ENCODE measurements at places on chromosomes 7 and 10.

DNA sequence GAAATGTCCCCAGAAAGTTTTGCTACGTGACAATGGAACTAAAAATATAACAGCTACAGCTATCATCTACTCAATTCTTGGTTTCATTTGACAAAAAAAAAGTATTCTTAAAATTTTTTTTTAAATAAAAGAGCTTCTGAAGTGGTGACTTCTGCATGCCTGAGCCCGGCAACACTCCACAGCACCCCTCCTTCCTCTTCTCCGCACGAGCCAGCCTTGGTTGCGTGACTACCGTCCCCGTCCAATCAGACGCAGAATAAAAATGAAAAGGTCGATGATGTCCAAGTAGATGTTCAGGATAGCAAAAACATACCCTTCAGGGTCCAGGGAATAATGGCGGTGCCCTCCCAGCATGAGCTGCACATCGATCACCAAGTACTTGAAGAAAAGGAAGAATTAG lies 34.5 kb upstream of the GATAD1 start:
- DNase-seq: no peak

DNA sequence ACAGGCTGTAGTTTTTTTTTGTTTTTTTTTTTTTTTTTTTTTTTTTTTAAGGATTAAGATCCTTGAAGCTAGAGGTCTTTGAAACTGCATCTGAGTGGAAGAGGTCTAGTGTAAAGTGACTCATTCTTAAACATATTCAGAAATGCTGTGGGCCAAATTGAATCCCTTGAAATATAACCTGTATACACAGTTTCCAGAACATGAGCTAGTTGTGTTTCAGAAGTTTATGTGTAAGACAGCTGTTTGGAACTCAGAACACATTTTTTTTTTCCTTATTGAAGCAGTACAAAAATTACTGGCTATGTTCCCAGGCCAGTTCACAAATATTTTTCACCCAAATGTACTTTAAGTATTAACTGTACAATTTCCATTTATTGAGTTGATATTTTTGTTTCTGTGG lies 67.9 kb downstream of the PPP1R9A start:
- DNase-seq: peak; percentile 6

DNA sequence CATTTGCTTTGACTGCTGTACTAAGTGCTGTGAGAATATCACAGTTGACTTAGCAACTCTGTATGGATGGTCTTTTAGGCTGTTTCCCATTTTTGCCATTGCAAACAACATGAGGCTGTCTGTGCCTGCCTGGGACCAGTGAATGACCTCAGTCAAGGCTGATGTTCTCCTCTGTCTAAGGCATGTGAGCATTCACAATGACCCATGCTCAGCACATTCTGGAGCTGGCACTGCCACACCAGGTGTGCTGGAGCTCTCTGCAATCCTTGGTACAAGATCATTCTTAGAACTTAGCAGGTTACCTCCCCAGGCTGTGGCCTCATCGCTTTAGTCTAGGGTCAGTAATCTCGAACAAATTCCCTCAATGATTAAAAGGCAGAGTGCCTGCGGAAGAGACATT lies 61.9 kb downstream of the SH3PXD2A start:
- DNase-seq: no peak

GRCh38 chr7:16561943-16562342 lies 35.3 kb downstream of the LRRC72 start:
- DNase-seq: no peak

GRCh38 chr7:103343332-103343731 lies 1.2 kb downstream of the DNAJC2 start:
- DNase-seq: no peak

DNA sequence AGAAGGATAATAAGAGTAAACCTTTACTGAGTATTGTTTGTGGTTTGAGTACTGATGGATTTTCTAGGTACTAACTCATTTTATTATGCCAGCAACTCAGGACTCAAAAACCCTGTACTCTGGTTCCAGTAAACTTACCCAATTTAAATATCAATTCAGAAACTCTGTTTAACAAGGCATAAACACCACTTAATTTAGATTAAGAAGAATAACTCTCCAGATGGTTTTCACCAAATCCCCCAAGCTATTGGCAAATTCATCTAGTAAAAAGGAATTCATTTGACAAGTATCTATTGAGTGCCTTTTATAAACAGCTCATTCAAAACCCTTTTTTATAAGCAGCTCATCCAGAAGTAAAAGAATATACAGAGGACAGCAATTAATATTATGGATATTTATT lies 572.4 kb downstream of the PHTF2 start:
- no peak for DNase-seq

DNA sequence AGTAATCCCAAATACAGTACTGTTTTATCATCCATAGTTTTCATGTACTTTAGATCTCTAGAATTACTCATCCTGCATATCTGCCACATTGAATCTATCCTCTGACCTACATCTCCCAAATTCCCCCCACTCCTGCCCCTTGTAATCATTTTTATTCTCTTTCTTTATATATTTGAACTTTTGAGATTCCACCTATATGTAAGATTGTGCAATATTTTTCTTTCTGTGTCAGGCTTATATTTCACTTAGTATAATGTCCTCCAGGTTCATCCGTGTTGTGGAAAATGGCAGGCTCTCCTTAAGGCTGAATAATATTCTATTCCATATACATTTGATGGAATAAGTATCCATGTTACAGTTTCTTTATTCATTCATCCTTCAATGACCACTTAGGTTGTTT lies 640.4 kb downstream of the POM121L12 start:
- no peak for DNase-seq

GRCh38 chr7:150324373-150324961 lies 1.1 kb upstream of the ACTR3C start:
- no peak for DNase-seq

DNA sequence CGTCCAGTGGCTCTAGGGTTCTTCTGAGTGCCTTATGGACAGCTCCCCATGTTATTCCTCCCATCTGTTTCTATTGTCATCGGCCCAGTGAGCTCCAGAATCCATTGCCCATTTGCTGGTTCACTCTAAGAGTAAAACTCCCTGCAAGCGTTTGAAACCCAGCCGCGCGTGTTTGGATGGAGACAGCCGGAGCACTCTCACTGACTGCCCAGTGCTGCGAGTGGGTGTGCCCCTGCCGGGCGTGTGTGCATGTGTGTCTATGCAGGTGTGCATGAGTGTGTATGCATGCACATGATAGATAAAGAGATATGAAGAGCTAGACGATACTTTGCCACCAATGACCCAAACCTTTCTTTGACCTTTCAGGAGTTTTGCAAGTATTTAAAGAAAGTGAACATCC lies 347.2 kb upstream of the MKI67 start:
- DNase-seq: no peak

GRCh38 chr10:88879534-88880281 lies at the start of gene STAMBPL1:
STAMBPL1 (plus strand) TSS chr10:88880245; CDS start chr10:88901709, 21,464 bp downstream.
- peak; percentile 62 for DNase-seq

- no peak for DNase-seq
Measured at GRCh38 chr10:37436357-37436756, 311.0 kb downstream of the ANKRD30A start.

DNA sequence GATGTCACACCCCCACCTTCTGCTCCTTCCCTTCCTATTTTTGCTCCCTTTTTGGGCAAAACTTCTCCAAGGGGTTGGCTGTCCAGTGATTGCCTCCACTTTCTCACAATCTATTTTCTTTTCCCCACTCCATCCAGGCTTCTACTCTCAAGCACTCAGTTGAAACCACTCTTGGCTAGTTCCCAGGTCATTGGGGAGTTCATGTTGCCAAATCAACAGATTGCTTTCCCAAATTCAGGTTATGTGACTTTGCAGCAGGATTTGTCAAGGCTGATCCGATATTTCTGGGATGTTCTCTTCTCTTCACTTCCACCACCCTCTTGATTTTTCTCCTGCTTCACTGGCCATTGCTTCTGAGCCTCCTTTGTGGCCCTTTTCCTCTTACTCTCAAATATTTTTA lies 258.7 kb upstream of the SLC26A5 start:
- DNase-seq: no peak

GRCh38 chr7:5314864-5315263 lies 32.1 kb downstream of the SLC29A4 start:
- no peak for DNase-seq

GRCh38 chr10:126671402-126671975 lies 996 bp upstream of the C10orf90 start:
- no peak for DNase-seq

DNA sequence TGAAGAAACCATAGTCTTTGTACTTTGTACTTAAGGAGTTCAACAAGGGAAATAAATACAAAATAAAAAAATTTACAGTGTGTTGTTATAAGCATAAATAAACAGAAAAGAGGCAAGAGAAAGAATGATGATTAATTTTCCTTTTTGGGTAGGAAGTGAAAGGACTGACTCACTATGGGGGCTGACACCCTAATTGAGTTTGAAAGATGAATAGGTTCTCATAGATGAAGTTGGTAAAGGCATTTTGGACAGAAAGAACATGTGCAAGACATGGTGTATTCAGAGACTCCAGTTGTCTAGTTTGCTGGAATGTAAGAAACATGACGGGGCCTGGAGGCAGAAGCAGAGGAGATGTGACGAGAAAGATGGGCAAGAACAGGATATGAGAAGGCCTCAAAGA lies 83.7 kb downstream of the VPS50 start:
- DNase-seq: peak; percentile 38

DNA sequence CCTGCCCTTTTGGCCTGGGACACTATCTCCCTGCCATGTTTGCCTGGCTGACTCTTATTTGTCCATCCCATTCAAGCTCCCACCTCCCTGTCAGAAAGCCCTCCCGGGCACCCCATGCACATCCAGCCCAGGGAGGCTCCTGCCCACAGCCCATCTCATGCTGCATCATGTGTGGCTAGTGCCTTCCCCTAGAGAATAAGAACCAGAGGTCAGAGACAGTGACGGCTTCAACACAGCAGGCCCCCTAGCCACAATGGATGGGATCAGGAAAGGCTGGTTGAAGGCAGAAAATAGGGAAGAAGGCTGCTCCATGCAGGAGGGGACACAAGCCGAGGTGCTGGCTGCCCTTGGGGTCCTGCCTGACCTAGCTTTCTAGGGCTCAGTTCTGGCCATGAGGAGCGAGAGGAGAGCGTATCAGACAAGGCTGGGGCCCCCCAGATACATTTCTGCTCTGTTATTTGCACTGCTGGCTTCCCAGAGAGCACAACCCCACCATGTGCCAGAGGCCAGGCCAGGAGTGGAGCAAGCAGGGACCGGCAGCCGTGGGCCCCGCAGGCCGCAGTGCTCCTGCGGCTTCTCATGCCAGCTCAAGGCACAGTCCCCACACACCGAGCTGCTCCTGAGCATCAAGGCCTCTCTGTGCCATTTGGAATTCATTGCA lies 161.1 kb upstream of the ZMIZ1 start:
- DNase-seq: no peak

- no peak for DNase-seq
Measured at GRCh38 chr7:116592445-116592844, 67.6 kb downstream of the CAV1 start.

- no peak for DNase-seq
Measured at GRCh38 chr10:132336919-132337407, 5.0 kb downstream of the LRRC27 start.

DNA sequence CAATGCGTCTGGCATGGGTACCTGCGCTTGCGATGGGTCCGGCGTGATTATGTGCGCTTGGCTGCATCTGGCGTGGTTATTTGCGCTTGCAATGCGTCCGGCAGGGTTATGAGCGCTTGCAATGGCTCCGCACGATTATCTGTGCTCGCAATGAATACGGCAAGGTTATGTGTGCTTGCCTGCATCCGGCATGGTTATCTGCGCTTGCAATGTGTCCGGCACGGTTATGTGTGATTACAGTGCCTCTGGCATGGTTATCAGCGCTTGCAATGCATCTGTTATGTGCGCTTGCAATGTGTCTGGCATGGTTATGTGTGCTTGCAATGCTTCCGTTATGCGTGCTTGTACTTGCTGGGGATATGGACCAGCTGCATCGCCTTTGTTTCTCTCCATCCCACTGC lies 37.7 kb downstream of the RBAK start:
- no peak for DNase-seq

DNA sequence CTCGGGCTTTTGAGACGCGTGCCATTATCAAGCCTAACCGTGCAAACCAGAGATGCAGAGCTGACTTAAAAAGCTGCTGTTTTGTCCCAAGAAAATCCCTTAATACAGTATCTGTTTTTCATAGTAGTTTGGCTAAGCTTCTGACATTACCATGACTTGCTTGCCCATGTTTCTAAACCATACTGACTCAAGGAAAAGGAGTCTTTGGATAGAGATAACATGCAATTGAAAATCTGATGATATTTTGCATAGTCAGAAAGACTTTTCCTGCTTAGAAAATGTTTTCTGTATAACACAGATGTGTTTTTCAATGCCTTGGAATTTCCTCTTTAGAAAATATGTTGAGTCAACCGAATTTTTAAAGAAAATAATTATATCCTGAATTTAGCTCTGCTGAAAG lies 21.5 kb upstream of the AKR1E2 start:
- peak; percentile 67 for DNase-seq

DNA sequence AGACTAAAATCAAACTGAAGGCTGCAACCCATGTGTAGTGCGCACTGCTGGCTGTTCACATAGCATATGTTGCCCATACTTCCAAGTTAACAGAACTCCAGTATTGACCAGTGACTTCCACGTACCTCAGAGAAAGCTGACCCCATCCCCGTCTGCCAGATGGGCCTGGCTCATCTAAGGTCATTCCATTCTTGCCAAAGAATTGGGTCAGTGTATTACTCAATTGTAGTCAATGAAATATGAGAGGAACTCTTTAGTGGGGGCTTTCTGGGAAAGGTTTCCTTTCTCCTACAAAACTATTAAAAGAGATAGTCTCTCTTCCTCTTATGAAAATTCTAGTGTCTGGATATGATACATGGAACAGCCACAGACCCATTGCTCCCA lies 238.6 kb downstream of the COBL start:
- DNase-seq: no peak

- no peak for DNase-seq
Measured at GRCh38 chr10:92714152-92714845, 24.5 kb downstream of the HHEX start.

GRCh38 chr7:95026421-95027072 lies 119.2 kb downstream of the PPP1R9A start:
- DNase-seq: no peak

DNA sequence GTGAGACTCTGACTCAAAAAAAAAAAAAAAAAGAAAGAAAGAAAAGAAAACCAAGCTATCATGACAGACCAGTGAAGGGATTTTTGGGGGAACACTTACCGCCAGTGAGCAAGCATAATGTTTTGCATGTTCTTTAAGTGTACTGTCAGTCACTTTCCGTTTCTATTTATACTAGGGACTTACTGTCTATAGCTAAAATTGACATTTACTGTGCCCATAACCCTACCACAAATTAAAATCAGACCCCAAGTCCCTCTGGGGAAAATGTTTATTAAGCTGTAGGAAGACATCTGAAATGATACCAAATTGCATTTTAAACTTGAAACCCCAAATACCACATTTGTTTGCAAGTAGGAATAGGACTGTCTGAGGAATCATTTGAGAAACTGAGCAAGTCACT lies 252.8 kb downstream of the TRIL start:
- no peak for DNase-seq

DNA sequence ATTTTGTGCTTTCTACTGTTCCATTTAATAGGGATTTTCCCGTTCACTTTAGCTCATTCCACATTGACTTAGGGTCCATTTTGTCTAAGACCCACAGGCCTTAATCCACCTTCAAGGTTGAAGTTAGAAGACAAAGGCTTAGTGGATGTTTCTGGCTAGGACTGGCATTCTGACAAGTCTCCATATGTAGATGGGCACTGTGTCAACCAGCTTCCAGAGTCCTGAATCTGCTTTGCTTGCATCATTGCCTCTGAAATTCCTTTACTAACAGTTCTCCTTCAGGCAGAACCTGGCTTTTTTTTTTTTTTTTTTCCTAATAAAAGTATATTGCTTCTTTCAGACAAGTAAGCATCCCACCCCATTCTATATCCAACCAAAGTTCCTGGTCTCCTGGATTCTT lies 69.6 kb upstream of the PDCD4 start:
- no peak for DNase-seq

- DNase-seq: peak; percentile 35
Measured at GRCh38 chr10:98259606-98260315, 8.2 kb downstream of the LOXL4 start.
